Neuronal stem cell (in vitro differentiated cells): ENCODE measurements at places on chromosomes 13 and 19.

DNA sequence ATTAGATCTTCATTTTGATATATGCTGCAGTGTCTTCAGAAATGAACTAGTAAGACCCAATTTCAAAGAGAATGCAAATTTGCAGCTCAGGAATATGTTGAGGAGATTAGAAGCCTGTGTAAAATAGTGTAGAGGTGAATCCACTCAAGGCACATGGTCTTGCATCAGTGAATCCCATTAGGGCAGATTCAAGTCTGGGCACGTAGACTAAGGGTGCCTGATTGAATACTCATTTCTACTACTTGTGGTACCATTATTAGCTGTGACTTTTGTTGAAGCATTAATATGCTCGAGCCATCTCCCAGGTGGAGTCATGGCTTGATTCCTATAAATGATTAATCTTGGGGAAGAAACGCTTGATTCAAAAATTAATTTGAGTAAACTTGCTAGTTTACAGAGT lies 129.4 kb downstream of the AKAP11 start:
- DNase-seq, result no peak

DNA sequence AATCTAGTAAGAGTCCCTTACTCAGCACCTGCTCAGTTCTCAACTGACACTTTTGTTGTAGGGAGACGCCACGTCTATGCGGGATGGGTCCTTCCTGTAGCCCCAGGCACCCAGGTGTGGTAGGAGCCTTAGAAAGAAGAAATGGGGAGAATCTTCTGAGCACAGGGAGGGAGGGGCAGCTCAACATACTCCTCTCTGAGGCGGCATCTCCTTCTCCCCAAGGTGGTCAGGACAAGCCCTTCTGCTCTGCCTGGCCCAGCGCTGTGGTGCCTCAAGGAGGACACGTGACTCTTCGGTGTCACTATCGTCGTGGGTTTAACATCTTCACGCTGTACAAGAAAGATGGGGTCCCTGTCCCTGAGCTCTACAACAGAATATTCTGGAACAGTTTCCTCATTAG lies 1.2 kb downstream of the KIR2DL4 start:
- no peak for DNase-seq

DNA sequence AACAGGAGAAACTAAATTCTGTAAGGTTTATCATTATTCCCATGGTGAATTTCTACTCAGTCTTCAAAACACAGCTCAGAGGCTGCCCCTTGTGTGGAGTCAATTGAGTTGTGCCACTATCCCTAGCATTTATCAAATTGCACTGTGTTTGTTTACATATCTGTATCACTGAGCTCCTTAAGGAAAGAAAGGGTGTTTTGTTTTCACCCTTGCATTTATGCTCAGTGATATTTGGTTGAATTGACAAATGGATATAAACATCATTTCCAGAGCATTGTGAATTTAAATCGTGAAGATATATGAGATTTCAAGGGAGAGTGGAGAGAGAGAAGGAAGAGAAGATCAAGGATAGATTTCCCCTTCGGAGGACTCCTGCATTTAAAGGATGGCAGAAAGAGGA lies 55.1 kb upstream of the TNFRSF19 start:
- no peak for DNase-seq

GRCh38 chr13:71851498-71852409 lies 15.2 kb downstream of the DACH1 start:
- DNase-seq, result no peak

DNA sequence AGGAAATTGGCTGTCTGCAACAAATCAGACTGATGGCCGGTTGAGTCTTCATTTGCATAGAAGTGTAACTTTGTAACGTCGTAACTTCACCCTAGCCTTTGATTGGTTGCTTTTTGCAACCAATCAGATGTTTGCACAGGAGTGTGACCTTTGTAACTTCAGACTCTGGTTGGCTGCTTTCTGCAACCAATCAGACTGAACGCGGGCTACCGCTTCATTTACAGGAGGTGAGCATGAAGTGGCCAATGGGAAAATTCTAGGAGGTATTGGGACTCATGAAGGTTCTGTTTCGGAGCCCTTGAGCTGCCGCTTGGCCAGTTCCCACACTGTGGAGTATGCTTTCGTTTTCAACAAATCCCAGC lies 441 bp upstream of the ZNF559 start:
- DNase-seq, result no peak

GRCh38 chr13:64551755-64552154 lies 2678.4 kb downstream of the PCDH9 start:
- no peak for DNase-seq

DNA sequence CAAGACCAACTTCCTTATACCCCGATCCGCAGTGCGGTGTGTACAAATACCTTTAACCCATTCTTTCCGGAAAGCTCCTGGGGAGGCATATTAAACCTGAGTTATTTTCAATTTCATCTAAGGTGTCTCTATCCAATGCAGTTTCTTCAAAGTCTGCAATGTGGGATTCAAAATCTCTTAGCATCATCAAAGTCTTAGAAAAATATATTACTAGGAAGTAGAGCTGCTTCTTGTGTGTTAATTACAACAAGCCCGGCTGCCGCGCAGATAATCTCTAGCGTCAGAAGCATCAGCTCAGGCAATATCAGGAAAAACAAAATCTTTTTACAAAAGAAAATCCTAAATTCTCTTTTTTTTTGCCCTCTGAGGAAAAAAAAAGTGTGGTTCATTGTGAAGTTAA lies 48.1 kb downstream of the ZNF536 start:
- DNase-seq, result no peak

- DNase-seq, result no peak
These were observed 6.2 kb downstream of the PPP1R15A start for GRCh38 chr19:48878196-48879024.

- no peak for DNase-seq
These were observed 177.4 kb downstream of the OXGR1 start for GRCh38 chr13:96816874-96817273.

DNA sequence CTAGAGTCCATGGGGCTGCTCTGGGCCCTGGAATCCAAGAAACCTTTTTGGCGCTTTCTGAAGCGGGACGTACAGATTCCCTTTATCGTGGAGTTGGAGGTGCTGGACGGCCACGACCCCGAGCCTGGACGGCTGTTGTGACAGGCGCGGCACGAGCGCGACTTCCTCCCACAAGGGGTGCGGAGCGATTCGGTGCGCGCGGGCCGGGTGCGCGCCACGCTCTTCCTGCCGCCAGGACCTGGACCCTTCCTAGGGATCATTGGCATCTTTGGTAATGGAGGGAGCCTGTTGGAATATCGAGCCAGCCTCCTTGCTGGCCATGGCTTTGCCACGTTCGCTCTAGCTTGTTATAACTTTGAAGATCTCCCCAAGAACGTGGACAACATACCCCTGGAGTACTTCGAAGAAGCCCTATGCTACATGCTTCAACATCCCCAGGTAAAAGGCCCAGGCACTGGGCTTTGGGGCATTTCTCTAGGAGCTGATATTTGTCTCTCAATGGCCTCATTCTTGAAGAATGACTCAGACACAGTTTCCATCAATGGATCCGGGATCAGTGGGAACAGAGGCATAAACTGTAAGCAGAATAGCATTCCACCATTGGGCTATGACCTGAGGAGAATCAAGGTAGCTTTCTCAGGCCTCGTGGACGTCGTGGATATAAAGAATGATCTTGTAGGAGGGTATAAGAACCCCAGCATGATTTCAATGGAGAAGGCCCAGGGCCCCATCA lies 3.5 kb upstream of the ZFP82 start:
- no peak for DNase-seq

DNA sequence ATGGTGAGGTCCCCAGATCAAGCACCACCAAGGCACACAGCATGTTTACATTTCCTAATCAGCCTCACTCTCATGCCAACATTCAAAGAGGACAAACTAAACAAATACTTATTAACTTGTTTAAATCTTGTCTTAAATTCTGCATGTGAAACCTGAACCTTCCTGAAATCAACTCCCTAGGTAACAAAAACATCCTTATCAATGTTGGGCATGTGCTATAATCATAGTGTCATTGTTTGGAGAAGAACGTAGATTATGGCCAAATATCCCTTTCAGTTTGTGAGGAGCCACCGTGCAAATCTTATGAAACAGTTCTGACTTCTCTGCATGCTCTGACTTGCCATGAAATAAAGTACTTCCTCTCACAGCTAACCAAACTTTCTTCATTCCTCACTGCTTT lies 123.8 kb downstream of the NDFIP2 start:
- no peak for DNase-seq

GRCh38 chr19:10091895-10092641 lies 6.0 kb downstream of the SHFL start:
- DNase-seq, result no peak

DNA sequence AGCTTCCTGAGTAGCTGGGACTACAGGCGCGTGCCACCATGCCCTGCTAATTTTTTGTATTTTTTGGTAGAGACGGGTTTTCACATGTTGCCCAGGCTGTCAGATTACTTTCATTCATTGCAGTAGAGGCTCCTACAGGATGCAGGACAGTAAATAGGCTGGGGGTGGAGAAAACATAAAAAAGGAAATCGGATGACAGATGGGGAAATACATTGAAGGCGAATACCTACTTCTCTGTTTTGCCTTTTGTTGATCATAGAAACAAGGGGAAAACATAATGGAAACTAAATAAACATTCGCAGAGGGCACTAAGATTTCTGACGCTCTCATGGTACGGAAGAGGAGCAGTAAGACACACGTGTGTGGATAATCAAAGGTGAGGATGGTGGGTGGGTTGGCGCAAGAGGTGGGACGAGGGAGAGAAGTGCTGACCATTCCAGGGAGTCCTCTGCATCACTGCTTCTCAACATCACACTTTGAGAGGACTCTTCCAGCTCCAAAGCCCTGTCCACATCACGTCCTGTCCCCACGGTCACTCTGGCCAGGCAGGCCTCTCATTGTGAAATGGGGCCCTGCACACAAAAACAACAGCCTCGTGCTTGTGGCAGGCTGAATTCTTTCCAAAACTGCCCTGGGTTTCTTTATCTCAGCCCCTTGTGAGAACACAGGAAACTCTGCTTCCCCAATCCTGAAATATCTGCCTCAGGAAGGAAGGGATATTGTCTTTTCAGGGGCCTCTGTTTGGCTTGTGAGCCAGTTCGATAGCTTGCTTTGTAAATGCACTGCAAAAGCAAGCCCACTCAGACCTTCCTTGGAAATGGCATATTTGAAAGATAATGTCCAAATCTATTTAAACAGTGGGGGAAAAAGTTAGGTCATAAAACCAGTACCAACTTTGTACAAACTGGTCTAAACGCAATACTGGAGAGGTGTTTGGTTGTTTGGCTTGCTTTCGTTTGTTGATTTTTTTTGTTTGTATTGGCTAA lies 188.5 kb downstream of the FOXO1 start:
- no peak for DNase-seq

- no peak for DNase-seq
These were observed 2700.2 kb downstream of the PCDH9 start for GRCh38 chr13:64529874-64530485.

DNA sequence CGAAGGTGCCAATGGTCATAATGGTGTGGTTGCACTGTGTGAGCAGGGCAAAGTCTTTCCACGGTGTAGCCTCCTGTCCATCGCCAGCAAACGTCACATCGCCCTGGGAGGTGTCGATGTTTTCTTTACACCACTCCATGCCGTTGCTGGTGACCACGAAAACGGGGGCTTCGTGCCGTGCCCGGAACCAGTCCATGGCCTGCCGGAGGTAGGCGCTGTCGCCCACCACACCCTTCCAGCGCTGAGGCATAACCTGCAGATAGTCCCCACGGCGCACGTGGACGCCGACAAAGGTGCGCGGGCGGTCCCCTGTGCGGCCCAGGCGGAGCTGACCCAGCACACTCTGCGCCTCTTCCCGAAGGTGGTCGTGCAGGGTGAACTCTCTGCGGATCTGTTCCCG lies 2.1 kb downstream of the FUT1 start:
- DNase-seq, result no peak

DNA sequence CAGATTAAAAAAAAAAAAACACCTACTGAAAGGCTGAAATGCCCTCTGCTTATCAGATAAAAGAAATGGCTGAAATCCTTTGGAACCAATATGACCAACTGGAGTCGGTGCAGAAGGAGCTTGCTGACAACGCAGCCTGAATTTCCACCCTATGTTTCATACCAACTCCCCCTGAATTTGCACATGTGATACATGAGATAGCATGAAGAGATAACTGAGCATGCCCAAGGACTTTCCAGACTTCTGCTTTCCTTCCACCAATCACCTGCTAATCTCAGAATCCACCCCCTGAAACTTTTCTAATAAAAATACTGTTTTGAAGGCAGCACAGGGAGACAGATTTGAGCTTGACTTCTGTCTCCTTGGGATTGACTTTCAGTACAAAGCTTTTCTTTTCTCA lies 32.2 kb upstream of the WDFY2 start:
- DNase-seq, result no peak

DNA sequence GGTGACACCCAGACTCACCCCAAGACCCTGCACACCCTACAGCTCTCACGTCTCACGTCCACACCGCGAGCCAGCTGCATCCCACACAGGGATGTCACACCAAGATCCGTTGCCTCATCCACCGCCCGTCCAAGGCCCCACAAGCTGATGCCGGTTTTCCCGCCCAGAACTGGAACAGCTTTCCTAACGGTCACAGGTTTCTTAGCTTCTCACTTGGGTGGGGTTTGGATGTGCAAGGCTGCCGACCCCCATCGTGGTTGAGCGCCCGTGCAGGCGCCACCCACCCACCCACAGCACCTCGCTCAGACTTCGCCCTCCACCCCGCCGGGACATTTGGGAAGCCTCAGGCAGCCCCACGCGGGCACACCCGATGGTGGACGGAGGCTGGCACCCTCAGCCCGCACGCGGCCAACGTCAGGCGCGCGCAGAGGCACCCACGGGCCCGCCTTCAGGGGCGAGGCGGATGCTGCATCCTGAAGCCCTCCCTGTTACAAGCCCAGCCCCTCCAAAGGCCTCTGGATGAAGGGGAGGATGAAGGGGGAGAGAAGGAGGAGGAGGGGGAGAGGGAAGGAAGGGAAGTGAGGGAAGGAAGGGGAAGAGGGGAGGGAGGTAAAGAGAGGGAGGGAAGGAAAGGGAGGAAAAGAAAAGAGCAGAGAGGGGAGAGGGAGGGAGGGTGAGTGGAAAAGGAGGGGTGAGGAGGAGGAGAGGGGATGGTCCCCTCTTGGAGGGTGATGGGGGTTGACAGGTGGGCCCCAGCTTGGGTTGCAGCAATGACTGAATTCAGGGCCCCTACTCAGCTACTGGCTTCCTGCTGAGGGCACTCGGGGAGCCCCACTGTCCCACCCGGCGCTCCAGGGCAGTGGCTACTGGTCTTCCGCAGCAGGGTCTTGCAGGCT lies 12.8 kb downstream of the ONECUT3 start:
- DNase-seq, result no peak
